ENCODE measurements at places on chromosomes 6 and 20.

GRCh38 chr20:59322585-59323454 lies 22.4 kb downstream of the EDN3 start:
- no peak for DNase-seq

- DNase-seq: no peak
Measured at GRCh38 chr6:94414041-94414440, 994.7 kb upstream of the EPHA7 start.

DNA sequence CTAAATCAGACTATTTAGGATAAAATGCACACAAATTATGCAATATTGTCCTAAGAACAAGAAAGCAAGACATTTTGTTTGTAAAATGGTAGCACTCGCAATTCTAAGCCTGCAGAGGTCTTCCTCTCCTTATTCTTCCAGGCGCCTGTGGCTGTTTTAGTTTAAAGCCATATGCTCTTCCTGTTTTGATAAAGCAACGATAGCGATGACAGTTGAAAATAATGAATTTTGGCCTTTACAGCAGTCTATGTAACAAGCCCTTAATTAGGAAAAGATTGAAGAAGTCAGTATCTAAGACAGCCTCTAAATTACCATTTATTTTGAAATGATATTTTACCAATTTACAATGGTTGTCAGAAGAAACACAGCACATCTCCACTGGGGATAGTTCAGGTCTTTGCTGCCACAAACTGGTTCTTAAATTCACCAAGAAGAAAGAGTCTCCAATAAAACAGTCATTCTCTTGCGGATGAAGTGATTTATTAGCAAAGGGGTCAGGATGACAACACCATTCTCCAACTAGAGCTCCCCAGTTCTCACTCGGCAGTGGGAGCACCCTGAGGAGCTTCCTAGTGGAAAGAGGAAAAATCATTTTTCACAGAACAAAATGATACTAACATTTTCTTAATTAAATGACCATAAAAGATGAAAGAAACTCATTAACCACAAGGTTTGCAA lies 21.4 kb downstream of the UBE3D start:
- no peak for DNase-seq

- no peak for DNase-seq
Measured at GRCh38 chr6:50637267-50637666, 76.1 kb upstream of the TFAP2D start.

- no peak for DNase-seq
Measured at GRCh38 chr20:44504402-44505307, 17.2 kb downstream of the SERINC3 start.

DNA sequence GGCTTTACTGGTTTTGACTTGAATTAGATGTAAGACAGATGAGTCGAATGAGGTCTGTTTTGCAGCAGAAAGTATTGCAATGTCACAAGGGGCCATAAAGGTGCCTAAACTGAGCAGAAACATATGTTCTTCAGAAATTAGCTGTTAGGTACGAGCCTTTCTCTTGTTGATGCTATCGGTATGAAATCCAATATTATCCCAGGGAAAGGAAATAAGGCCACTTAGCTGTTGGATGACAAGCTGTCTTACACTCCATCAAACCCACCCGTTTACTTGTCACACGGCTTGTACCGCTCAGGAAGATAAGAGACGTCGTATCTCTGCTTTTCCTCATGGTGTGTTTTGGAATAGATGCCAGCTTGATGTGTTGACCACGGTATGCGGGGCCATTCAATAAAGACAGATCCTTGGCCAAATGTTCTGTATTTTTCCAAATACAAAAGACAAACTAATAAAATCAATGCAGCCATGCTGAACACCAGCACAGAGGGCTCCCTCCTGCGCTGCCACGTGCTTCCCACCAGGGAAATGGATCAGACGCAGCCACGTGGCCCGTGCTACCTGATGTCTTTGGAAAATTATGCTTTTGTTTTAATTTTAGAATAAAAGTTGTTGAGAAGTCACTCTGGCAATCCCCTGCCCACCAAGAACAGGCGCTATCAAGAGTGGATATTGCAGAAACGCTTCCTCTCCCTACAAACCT lies 255.9 kb upstream of the SULF2 start:
- DNase-seq: no peak

DNA sequence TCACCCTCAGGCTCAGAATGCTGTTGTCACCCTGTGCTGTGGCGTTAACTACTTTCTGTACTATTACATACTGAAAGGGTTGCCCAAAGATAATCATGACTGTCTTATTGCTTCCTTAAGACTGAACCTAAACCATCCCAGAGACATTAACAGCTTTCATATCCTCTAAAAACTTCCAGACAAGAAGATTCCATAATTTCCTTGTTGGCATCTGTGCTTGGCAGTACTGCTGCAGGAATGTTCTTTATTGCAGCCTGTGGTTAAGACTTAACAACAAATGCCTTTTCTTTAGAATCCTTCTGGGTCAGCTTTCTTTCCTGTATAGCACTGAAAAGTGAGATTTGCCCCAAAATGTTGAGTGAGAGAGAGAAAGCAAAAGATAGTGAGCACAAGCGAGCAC lies 109.7 kb downstream of the GJA10 start:
- DNase-seq: no peak

- no peak for DNase-seq
Measured at GRCh38 chr20:33507461-33507860, 17.6 kb downstream of the CBFA2T2 start.

DNA sequence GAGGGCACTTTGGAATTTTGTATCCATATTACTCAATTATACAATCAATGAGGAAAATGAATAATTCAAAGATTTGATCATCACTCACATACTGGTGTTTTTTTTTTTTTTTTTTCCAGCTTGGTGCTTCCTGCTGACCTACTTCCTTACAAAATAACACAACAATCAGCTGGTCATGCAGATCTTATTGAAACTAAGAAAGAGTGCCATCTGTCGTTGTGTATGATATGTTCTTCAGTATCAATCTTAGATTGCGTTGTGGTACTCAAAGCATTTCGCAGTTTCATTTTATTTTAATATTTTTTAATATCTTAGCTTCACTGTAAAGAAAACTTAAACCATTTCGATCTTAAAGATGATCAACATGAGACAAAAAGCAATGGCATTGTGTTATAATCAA lies 155.6 kb downstream of the OGFRL1 start:
- DNase-seq: no peak

DNA sequence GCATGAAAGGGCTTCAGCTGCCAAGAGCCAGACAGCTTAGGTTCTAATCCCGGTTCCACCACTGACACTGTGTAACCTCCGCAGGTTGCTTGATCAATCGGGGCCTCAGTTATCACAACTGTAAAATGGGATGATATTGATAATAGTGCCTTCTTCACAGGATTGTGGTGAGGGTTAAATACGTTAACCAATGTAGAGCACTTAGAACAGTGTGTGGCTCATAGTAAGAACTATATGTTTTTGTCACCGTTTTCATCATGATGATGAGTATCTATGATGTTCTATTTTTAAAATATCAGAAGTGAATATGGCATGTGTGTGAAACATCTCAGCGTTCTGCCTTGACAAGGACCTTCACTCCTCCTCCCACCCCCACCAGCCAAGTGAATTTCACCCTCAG lies 10.3 kb upstream of the MAPK13 start:
- DNase-seq: no peak

DNA sequence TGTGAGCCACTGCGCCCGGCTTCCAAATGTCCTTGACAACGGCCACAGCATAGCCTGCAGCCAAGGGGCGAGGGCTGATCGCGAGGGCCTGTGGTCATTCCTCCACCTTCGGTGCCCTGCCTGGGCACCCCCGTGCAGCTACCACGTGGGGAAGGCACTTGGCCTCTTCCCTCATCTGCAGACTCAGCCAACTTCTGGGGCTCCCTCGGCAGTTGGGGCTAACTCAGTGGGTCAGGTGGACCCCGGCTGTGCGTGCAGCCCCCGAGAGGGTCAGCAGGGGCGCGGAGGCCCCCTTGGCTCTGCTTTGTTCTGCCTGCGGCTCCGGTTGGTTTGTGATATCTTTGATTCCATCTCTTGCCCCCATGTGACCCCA lies 52.9 kb upstream of the BHLHE23 start:
- no peak for DNase-seq

DNA sequence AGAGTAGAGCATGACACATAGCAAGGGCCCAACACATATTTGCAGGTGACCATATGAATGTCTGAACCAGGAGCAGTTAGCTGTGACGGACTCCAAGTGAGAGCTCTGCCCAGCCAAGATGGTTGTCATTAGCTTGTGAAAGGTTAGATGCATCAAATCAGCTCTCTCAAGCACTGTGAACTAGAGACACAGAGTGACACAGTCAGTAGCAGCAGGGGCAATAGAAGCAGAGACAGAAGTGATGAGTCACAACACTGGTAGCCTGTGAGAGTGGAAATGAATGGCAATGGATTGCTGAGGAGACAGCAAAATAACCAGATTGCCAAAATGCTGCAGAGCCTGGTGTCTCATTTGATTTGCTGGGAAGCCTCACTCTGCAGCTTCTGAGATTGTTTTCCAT lies 558.9 kb downstream of the PKHD1 start:
- DNase-seq: no peak

DNA sequence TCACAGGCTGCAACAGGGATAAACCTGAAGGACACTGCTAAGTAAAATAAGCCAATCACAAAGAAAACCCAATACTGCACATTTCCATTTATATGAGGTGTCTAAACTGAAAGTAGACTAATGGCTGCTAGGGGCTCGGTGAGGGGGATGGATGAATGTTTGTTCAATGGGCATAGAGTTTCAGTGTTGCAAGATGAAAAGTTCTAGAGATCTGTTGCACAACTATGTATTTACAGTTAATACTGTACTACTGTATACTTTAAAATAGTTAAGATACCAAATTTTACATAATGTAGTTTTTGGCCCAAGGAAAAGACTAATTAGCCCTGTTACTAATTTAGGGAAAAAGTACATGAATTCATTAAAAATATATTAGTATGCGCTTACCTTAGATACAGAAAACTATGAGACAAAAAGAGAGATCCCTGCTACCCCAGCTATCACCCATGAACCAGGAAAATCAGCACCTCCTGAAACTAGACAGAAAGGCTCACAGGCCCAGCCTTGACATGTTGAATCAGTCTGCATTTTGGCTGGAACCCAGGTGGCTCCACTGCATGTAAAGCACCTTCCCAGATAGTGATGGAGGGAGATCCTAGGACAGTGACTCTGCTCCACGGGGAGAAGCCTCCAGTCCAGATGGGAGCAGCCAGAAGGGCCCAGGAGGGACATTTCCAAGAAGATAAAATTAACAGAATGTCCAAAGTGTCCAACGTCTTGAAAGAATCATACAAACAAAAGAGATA lies 16.1 kb downstream of the HLA-F start:
- no peak for DNase-seq

GRCh38 chr20:18055261-18055660 lies 2.5 kb downstream of the OVOL2 start:
- DNase-seq: no peak

GRCh38 chr6:157814883-157815282 lies 8.2 kb upstream of the SNX9 start:
- no peak for DNase-seq

DNA sequence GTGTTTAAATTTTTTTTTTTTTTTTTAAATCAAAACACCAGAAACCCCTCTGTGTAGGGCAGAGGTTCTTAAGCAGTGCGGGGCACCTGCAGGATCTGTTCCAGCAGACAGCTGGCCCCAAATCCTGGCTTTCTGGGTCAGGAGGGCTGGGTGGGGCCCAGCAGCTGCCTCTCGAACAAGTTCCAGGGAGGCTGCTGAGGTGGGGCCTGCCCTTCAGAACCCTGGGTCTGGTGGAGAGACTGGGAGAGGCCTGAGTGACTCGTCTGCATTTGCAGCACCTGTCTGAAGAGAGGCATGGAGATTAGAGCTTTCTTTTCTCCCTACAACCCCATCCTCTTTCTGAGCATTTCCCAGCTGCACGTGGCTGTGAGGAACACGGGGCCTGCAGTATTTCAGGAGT lies 8.4 kb downstream of the PSMG4 start:
- DNase-seq: no peak

GRCh38 chr20:20440886-20441658 lies 73.2 kb downstream of the INSM1 start:
- no peak for DNase-seq

DNA sequence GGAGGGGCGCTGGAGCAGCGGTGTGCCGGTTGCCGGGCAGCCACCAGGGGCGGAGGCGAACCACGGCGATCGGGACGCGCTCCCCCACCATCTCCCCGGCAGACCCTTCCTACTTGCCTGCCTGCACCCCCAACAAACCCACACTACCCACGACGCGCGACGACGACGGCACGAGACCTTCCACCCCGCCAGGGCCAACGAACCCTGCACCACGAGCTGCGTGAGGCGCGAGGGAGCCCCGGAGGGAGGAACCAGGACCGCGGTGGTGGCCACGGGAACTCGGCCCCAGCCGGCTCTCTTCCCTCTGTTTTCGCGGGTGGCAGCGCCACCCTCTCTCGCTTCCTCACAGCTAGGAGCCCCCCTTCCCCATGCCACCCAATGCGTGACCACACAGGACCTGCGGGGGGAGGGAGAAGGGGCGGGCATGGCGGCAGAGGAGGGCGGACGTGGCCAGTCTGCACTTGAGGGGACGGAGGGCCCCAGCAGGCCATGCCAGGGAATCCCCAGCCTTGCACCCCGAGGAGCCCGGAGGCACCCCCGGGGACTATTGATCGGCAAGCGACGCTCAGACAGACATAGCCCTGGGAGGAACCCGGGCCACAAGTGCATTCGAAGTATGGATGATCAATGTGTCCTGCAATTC lies 1516.4 kb upstream of the DEFB115 start:
- DNase-seq: no peak

GRCh38 chr20:20370094-20370575 lies 2.2 kb downstream of the INSM1 start:
- DNase-seq: no peak

DNA sequence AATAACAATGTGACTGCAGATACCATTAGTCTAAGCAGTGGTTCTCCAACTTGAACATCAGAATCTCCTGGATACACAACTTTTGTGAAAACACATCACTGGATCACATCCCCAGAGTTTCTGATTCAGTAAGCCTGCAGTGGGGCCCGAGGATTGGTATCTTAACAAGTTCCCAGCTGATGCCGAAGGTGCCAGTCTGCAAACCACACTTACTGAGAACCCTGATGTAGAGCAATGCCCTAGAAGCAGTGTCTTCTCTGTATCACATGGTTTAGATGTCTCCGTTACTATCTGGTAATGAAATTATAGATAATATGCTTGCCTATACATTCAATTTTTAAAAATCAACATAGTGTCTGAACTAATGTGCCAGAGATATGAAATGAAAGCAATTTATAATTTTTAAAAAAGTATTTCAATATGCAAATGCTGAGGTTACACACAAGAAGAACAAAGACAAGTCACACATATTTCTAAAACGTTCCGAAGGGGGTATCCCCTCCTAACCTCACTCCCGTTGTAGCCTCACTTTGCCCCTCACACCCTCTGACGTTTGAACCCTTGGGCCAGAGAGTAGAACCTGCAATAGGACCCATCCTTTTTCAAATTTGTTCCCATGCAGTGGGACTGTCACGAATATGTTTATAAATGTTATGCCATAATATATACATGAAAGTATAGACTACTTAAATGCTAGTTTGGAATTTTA lies 115.4 kb upstream of the SAMD5 start:
- no peak for DNase-seq

DNA sequence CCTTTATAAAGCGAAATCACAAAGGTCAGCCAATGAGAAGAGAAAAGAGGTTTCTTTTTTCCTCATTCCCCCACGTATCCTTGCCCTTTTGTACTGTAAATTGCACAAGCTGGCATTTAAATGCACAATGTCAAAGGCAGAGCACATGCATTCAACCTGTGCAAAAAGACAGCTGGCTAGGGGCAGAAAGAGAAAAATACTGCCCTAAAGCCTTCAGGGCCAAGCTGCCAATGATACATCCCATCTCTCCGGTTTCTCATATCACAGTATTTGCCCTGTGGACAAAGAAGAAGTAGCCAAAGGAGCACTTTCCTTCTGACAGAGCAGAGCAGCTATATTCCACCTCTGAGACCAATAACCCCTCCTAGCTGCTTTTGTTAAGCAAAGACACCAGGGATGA lies 219.2 kb downstream of the TRDN start:
- DNase-seq: no peak
